ENCODE measurements at places on chromosomes 12 and 14.

GRCh38 chr12:20411345-20411744 lies 43.0 kb downstream of the PDE3A start:
- no peak for DNase-seq

- no peak for DNase-seq
Measured at GRCh38 chr14:52002542-52002941, 13.2 kb downstream of the RTRAF start.

GRCh38 chr12:46875095-46875494 lies 49.3 kb upstream of the SLC38A4 start:
- DNase-seq, result no peak

- no peak for DNase-seq
Measured at GRCh38 chr14:70171726-70172125, 17.0 kb downstream of the SLC8A3 start.

DNA sequence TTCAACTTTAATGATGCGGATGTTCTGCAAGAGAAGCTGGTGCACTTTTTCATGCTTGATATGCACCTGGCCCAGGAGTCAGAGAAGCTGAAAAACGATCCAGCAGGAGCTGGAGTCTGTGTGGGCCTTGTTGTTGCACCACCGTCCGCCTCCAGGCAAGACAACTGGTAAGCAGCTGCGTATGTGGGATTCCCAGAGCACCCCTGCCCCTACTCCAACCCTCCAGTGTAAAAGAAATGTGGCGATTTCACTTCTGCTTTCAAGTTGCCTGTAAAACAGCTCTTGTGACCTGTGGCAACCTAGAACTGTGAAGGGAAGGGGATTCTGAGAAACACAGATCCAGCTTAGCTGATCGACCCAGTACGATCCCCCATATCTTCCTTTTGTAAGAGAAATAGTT lies 154.1 kb upstream of the PELI2 start:
- no peak for DNase-seq

GRCh38 chr14:61811882-61812346 lies 49.7 kb downstream of the SNAPC1 start:
- no peak for DNase-seq

DNA sequence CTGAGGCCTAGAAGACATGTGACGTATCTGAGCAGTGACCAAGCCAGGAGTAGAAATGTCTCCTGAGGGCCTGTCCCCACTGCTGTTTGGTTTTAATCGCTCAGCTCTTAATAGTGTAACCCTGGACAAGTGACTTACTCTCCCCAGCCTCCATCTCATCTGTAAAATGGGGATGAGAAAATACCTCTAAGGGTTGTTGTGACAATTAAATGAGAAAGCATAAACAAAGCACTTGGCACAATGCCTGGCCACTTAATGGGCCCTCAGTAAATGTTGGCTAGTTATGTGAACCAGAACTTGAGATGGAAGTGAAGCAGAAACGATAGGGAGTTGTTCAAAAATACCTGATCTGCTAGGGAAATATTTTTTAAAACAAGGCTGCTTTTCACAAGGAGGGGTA lies 58.2 kb downstream of the HMGA2 start:
- no peak for DNase-seq

DNA sequence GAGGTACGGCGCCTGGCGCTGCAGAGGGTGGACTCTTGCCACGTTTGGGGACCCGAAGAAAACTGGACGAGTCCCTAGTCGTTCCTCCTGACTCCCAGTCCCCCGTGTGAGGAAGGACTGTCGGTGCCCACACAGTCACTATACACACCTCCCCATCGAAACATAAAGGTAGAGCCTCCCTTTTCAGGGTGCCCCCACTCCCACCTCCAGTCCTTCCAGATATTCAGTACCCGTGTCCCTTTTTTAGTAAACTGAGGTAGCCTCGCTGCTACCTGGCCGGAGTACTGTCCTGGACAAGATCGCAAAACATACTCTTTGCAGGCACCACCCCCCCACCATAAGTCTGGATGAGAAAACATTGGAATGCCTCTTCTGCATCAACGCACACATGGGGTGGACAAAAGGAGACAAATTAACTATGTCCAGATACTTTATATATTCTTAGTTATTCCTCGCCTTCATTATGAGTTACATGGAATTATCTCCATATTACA lies 610 bp upstream of the KMT2D start:
- DNase-seq, result no peak

DNA sequence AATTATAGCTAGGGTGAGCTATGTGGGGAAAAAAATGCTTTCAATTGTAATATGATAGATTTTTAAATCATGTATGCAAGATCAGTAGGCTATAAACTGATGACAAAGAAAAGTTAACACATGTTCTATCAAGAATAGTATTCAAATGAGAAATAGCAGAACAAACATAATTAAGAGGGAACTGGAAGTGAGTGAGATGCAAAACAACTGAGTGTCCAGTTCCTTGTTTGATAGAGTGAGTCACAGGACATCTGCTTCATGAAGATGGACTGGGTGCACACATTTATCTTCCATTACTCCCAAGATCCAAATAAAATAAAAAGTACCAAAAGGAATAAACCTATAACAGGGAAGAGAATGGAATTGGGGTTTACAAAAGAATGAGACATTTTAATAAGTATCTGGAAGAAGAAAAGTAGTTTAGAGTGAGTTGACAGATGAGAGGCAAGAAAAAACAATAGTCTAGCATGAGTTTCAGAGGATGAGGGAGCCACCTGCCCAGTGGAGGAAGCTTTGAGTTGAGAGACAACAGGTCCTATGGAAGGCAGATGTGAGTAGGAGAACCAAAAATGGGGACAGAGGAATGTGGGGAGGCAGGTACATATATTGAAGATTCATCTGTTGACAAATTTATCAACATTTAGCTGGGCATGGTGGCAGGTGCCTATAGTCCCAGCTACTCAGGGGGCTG lies 178.1 kb upstream of the ARHGAP5 start:
- no peak for DNase-seq

- no peak for DNase-seq
Measured at GRCh38 chr12:80912901-80913770, 24.6 kb downstream of the LIN7A start.

GRCh38 chr12:127245437-127245836 lies 1021.5 kb upstream of the TMEM132C start:
- DNase-seq, result no peak

All from NCI-H1436 (cell line).